Stimulated activated CD8-positive, alpha-beta memory T cell treated with anti-CD3 and anti-CD28 coated beads, Interleukin-2, amount 100 ng/mL, for 1 hour (primary cell): ENCODE measurements at places on chromosomes 3 and 15.

DNA sequence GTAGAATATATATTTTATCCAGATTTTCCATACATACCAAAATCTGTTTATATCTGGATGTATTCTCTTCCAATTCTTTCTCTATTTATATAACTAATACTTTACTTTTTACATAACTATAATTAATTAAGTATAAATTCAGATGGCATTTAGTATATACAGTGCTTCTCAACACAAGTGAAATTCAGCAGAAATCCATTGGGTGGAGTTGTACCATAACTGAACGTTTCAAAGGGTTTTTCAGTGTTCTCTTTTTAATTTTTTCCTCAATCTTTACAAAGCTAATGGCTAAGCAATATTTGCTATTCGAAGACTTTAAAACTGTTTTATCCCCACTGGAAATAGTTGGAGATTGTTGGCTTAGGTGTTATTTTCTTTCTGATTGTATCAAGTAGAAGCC lies 13.9 kb upstream of the ZBBX start:
- no peak for DNase-seq

GRCh38 chr3:31550452-31551251 lies 17.9 kb downstream of the STT3B start:
- DNase-seq = no peak

DNA sequence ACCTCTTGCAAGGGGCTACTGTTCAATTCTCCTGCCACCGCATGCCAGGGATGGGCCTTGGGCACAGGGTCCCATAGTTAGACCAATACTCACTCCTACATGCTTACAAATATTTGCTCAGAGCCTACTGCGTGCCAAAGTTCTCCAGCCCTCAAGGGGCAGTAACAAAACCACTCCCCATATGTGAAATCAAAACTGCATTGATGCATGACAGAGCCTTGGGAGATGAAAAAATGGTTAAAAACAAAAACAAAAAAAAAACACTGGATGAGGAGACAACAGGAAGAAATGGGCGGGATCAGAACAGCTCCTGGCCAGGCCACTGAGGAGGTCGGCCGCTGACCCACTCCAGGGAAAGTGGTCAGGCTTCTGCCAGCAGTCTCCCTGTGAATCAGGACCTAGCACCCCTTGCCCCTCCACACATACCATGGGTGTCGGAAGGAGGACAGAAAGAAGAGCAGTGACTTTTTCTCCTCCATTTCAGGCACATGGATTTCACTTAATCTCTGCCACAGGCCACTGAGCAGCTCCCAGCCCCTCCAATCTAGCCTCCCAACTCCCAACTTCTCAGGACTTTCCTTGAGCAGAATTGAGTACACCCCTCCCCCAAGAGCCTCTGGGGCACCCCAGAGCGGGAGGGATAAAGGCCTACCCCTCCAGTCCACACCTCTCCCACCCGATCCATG lies 2.8 kb downstream of the PLXNB1 start:
- no peak for DNase-seq

GRCh38 chr3:153633407-153633806 lies 471.4 kb downstream of the RAP2B start:
- no peak for DNase-seq

GRCh38 chr3:31225923-31226322 lies 306.8 kb upstream of the STT3B start:
- no peak for DNase-seq

GRCh38 chr3:194058189-194058571 lies 77.8 kb upstream of the HES1 start:
- DNase-seq = no peak

GRCh38 chr3:19769694-19770093 lies 164.3 kb downstream of the EFHB start:
- no peak for DNase-seq

- no peak for DNase-seq
Measured at GRCh38 chr3:36227980-36228379, 152.3 kb upstream of the STAC start.

DNA sequence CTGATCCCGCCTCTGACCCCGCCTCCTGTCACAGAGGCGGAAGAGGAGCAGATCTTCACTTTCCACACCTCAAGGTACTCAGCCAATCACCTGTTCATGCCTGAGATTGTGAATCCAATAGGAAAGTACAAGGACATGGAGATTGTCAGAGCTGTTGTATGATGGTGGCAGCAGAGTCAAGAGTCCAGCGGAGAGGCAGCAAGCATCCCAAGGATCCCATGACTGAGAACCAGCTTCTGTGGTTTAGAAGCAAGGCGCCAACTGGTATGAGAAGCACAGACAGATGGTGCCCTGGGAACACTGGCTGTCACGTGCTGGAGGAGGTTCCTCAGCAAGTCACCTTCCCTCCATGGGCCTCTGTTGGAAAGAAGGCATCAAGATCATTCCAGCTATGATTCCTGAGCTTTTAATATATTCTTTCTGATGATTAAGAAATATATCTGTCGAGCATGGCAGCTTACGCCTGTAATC lies 93.9 kb downstream of the CPN2 start:
- DNase-seq = no peak

DNA sequence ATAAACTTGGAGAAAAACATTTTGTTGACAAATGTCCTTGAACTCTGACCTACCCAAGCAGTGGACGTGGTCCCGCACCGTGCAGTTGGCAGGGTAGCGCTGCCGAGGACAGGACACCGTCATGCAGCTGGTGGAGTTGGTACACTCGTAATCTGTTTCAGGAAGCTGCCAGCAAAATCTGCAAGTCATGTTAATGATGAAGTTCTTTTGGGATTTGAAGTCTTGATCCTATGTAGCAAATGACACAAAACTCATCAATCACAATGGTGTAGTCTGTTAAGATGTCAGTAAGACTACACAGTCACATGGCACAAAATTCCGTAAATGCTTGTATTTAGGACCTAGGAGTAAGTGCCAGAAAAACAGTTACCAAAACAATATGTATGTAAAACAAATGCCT lies 5.5 kb downstream of the TM2D3 start:
- DNase-seq = no peak

GRCh38 chr3:65855370-65856100 lies 183.2 kb downstream of the MAGI1 start:
- no peak for DNase-seq

DNA sequence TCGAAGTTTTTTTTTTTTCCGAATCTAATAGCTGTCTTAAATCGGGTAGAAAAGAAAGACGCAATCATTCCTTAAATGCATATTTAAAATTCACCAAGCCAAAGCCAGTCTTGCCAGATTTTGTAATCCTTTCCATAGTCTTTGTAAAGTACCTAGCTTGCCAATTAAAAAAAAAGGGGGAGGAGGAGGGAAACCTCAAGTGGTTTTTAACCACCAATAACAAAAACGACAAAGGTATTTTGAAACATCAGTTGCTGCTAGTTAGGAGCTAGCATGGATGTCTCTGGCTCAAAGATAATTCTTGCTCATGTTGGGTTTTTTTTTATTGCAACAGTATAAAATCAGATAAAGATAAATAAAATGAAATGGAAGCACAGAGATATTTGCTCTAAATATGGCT lies 187.9 kb downstream of the MECOM start:
- DNase-seq = no peak

DNA sequence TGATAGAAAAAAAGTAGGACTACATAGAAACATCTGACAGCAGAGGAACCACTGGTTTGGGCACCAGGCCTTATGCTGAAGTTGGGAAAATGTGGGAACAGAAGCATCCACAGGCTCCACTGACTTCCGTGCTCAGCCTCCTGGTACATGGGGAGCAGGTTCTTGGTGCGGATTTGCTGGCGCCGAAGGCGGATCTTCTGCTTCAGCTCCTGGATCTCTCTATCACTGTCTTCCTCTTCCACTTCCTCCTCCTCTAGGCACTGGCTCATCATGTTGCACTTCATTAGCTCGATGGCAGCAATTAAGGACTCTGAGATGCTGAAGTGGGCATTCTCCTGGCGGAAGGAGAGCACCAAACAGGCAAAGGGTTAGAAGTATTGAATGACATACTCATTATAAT lies 42.5 kb downstream of the RUBCN start:
- no peak for DNase-seq

DNA sequence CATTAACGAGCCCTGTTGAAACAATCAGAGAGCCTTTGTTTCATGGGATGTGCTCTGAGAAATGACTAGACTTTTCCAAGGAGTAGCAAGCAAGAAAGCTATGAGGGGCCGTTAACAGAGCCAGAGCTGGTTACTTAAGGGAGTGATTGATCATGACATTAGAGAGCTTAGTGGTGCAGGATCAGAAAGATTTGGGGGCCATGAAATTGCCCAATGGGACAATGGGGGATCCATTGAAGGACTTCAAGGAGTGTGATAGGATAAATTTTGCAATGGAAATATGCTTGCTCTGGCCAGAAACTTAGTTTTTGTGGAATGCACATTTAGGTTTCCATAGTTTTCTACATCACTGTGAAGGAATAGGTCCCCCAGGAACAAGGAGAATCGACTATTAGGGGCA lies 45.6 kb downstream of the LRRC3B start:
- no peak for DNase-seq

DNA sequence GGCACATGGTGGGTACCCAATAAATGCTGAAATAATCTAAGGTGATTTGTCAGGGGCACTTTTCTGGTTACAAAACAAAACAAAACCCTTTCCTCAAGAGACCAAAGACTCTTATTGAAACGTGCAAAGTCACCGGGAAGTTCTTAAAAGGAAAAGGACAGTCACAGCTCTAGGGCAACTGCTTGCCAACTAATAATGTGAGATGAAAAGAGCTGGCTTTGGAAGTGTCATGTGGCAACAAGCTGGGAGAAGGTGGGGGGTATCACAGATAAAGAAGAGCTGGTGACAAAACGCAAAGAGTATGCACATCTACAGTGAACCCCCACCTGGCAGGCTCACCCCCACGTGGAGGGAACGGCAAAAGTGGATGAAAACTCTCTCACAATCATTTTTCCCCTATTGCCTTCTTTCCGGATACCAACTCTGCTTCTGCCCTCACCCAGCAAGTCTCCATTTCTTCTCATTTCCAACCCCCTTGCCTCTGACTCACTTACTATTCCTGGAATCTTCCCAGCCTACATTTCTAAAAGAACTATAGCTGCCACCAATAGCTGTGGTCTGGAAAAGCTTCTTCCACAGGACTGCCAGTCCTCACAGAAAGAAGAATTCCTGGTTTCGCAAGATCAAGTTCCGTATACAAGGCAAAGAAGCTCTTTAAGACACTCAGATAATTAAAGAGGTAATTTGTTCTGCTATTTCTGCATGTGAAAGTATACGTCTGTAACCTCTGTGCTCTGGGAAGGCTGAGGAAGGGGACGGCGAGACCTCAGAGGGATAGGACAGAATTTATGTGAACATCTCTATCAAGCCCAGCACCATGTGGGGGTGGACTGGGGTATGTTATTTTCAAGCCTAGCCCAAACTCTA lies 21.8 kb upstream of the ANPEP start:
- DNase-seq = no peak

DNA sequence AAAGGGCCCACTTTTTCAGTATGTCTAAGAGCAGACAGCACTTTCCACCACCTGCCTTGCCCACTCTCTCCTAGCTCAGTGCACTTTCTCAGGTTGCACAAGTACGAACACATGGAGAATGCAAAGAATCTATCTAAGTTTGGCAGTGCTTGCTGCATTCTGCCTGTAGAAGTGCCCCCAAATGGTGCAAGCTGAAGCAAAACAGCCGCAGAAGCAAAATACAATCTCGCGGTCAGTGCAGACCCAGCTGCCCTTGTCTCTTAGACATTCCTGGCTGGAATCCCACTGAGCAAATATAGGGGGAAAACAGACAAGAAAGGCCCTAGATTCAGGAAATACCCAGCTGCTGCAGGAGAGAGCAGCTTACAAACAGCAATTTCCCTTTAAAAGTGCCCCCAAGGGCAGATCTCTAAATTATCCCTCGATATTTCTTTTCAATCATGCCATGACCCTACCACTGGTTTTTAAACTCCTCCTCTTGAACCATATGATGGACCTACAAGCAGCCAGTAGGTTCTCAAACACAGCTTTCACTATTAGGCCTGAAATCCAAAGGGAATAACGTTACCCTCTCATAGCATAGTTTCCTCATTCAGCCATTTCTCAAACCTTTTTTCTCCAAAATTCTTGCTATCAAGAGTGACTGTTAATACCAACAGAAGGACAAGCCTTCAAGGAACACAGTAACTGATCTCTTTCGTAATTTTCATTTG lies 67.0 kb downstream of the TNIK start:
- no peak for DNase-seq

- DNase-seq = no peak
Measured at GRCh38 chr15:94228611-94229010, 2.8 kb upstream of the MCTP2 start.

DNA sequence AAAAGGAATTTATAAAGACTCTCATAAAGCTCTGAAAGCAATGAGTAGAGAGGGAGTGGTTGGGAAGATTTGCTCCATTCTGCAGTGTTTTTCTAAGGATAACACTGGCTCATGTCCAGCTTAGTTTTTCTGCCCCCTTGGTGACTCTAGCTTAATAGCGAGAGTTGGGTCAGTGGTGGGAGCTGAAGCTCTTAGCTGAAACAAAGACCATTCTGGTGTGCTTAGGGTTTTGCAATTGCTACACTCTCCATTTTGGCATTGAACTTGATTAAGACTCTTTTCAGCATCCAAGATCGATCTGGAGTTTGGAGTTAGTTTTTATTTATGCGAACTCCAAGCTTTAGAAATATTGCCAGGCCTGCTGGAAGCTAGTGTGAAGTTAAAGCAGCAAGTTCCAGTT lies 98.0 kb downstream of the ATG7 start:
- no peak for DNase-seq

DNA sequence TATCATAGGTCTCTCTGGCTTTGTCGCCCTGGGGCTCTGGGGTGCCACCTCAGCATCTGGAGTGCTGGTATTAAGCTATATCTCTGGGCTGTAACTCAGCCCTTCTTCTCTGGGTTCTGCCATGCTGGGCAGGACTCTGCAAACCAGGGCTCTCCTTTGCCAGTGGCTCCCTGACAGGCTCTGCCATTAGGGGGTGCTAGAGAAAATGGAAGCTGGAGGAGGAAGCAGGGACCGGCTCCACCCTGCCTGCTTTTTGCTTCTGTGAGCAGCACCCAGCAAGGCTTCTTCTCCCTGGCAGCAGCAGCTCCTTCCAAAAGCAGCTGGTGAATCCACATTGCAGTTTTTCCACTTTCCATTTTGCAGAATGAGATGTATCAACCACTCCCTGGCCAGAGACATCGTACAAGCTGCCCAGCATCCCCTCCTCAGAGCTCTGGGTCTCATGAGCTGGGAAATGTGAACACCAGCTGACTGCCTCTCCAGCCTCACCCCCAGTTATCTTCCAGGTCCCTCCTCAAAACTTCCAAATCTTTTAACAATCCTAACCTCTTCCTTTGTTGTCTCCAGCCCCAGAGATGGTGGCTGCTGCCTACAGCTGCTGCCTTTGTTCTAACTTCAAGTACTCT lies 165.0 kb downstream of the ABHD5 start:
- DNase-seq = no peak

GRCh38 chr3:100779480-100779879 lies 70.2 kb downstream of the TFG start:
- no peak for DNase-seq

GRCh38 chr3:184666442-184666841 lies 45.4 kb downstream of the MAGEF1 start:
- DNase-seq = no peak

- no peak for DNase-seq
Measured at GRCh38 chr3:7264196-7264526, 403.2 kb downstream of the GRM7 start.
